SJCRH30 (cell line): ENCODE measurements at places on chromosomes 3 and 15.
A peak's percentile ranks its signal among the peaks of the same experiment; 100 is the strongest.

GRCh38 chr3:10950476-10951294 lies 41.9 kb upstream of the SLC6A1 start:
- DNase-seq, result peak; percentile 41

DNA sequence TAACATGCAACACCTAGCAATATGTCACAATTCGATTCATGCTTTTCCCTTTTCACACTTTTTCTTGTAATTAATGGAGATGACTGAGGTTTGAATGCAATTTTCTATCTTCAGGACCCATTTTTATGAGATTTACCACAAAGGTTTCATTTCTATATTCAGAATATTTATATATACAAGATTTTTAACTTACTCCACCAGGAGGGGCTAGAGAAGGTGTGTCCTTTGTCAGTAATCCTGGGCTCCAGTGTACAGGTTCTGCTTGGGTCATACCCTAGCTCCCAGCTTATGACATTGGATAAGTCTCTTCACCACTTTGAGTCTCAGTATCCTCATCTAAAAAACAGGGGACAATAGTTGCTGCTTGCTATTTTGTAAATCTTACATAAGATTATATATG lies 95.7 kb upstream of the SLC24A5 start:
- DNase-seq, result no peak

GRCh38 chr3:77726517-77726916 lies 686.6 kb downstream of the ROBO2 start:
- DNase-seq, result no peak

GRCh38 chr3:173938159-173938558 lies 540.6 kb downstream of the NLGN1 start:
- DNase-seq, result no peak

- DNase-seq, result no peak
These were observed 422.1 kb downstream of the GRM7 start for GRCh38 chr3:7282988-7283387.

- peak; percentile 10 for DNase-seq
These were observed 26.7 kb downstream of the SLC2A2 start for GRCh38 chr3:170999737-171000242.

DNA sequence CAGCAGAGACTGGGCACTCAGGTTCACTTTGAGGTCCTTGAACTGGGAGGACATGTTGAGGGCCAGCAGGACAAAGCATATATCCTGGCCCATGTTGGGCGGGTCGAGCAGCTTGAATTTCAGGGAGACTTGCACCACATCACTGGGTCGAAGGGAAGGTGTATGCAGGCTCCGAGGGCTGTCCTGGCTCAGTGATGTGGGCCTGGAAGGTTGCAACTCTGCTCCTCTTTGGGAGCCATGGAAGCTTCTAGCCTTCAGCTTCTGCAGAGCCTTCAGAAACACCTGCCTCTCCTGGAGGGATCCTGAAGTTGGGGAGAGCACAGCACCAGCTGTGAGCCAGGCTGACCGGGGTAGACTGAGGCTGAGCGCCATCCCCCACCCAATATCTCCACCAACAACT lies 14.7 kb upstream of the EPB42 start:
- no peak for DNase-seq

DNA sequence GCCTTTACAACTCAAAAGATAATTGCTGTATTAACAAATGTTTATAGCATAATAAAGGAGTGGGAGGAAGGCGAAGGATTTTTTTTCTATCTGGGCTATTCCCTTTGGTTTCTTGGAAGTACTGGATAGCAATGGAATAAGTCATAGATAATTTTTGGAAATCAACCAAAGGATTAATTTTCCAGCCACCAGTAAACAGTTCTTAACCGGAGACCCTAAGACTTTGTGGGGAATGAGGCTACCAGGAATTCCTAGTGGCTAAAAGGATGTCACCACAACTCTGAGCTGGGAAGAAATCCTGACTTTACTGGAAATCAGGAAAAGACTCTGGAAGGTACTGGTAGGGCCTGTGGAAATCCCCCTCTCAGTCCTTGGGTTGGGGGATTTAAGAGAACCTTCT lies 138.4 kb upstream of the RARB start:
- no peak for DNase-seq

DNA sequence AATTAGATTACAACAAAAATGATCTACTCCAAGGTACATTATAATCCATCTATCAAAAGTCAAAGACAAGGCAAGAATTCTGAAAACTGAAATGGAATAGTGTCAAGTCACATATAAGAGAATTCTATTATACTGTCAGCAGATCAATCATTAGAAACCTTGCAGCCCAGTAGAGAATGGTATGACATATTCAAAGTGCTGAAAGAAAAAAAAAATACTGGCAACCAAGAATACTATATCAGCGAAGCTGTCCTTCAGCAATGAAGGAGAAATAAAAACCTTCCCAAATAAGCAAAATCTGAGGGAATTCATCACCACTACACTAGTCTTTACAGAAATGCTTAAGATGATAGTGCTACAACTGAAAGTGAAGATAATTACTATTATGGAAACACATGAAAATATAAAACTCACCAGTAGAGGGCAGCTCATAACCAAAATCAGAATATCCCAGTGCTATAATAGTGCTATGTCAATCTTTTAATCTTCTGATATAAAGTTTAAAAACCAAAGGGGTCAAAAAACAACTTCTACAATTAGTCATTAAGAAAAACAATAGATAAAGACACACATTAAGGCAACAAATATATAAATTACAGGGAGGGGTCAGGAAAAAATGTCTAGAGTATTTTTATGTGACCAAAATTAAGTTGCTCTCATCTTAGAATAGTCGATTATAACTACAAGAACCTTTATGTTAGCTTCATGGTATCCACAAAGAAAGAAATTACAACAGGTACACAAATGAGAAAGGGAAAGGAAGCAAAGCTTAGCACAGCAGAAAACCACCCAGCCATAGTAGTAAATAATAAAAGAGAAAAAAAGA lies 190.7 kb upstream of the CNTN6 start:
- DNase-seq, result peak; percentile 30

- no peak for DNase-seq
These were observed 671 bp upstream of the SEMA3B start for GRCh38 chr3:50268276-50268675.

- DNase-seq, result no peak
These were observed 4.2 kb downstream of the SPG21 start for GRCh38 chr15:64985366-64986033.

GRCh38 chr3:32457971-32458471 lies 44.6 kb downstream of the CMTM6 start:
- DNase-seq, result no peak

- no peak for DNase-seq
These were observed 74.9 kb downstream of the CEMIP start for GRCh38 chr15:80854104-80854503.

GRCh38 chr3:127085576-127085975 lies 102.7 kb downstream of the PLXNA1 start:
- DNase-seq, result no peak

- no peak for DNase-seq
These were observed 278.0 kb upstream of the TRIM42 start for GRCh38 chr3:140399871-140400270.

DNA sequence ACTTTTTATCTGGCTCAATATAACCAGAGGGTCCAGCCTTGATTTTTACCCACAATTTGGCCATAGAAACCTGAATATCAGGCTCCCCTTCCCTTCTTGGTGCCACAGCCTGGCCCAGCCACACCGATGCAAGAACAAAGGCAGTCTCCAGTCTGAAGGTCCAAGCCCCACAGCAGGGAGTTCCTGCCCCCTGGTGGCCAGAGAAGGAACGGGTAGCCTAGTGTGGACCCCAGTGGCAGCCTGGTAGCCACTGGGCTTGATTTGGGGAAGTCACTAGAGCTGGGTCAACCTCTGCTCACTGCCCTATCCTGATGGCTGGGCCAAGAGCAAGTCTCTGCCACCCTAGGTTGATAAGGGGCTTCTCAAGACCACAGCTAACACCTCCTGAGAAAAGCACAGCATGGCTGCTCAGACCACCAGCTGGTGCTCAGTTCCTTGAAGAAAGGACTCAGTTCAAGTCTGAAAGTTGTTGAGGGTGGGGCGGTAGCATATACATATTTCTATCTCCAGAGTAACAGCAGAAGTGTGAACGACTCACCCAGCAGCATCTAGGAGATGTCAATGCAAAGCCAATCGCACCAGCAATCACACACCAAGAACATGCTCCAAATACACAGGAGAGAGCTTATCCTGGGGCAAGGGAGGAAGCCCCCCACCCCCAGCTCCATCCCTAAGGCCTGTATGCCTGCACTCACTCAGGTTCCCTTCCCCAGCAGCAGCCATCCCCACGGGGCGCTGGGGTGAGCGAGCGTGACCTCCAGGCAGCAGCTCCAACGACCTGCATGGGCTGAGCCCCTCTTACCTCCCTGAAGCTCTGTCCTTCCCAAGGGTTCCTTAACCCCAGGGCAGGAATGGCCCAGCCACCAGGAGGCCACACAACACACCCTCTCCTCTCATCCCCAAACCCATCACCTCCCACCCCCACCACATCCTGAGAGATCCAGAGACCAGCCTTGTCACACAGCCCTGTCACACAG lies 7.6 kb downstream of the PFKFB4 start:
- peak; percentile 78 for DNase-seq

DNA sequence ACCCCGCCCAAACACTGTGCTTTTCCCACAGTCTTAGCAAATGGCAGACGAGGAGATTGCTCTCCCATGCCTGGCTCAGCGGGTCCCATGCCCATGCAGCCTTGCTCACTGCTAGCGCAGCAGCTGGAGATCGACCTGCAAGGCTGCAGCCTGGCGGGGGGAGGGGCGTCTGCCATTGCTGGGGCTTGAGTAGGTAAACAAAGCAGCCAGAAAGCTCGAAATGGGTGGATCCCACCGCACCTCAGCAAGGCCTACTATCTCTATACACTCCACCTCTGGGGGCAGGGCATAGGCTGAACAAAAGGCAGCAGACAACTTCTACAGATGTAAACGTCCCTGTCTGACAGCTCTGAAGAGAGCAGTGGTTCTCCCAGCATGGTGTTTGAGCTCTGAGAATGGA lies 27.2 kb upstream of the WDR5B start:
- no peak for DNase-seq

GRCh38 chr3:16841041-16841753 lies 43.6 kb upstream of the PLCL2 start:
- DNase-seq, result no peak

DNA sequence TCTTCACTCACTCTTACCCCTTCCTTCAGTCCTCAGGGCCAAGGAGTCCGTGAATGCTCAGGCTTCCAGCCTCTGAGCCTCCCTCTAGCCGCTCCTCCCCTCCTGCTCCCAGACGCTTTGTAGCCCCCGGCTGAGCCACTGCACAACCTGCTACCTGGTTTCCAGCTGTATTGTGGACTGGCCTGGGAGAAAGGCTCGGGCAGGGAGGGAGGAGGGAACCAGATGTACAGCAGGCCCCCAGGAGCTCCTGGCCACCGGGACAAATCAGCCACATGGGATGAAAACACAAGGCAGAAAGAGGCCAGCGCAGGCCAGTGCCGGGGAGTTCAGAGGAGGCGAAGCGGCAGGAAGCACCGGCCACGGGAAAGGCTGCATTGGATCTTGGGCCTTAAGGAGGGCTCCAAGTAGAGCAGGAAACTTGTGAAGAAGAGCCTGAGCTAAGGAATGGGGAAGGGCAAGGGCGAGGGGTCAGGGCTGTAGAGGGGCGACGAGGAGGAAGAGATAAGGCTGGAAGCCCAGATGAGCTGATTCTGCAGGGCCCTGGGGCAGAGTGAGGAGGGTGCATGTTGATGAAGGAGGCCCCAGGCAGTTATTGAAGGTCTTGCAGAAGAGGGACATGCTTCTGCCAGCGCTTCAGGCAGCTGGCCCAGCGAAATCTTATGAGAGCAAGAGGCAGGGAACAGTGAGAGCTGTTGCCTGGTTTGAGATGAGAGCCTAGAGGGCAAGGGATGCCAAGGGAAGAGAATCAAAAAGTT lies 14.3 kb downstream of the CPN2 start:
- no peak for DNase-seq

DNA sequence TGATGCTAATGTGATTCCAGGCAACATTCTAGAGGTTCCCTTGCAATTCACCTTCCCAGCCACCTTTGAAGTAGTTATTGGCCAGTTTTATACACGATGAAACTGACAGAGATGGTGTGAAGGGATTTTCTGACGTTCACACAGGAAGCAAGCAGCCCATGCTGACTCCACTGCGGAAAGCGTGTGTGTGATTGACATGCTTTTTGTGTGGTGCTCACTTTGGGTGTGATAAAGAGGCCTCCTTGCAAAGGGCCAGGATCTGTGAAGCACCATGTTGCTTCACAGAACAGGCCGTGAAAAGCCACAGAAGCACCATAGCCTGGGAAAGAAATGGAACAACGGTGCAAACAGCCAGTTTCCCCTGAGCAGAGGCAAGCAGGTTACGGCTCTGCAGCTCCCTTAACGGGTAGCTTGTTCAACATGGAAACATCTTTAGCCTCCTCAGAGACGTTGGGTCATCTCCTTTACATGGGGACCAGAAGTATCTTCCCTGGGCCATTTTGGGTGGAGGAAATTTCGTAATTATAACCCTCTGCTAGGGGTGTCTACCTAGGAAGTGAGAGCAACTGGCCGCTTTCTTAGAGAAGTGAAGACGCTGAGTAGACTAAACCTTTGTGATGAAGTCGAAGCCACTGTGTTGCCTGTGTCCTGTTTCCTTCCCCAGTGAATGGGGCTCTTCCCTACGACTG lies 108.5 kb downstream of the APBA2 start:
- no peak for DNase-seq

- no peak for DNase-seq
These were observed 27.2 kb downstream of the IQSEC1 start for GRCh38 chr3:13045904-13046568.

GRCh38 chr3:103380391-103380790 lies 945.6 kb downstream of the ZPLD1 start:
- no peak for DNase-seq

DNA sequence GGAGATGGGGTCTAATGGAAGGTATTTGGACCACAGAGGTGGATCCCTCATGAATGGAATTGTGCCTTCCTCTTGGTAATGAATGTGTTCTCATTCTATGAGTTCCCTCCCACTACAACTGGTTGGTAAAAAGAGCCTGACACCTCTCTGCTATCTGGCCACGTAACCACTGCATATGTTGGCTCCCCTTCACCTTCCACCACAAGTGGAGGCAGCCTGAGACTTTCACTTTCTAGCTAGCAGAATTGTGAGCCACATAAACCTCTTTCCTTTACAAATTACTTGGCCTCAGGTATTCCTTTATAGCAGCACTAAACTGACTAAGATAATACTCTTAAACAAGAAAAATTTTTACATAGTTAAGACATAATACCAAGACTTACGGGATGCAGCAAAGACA lies 155.3 kb downstream of the NR1I2 start:
- DNase-seq, result no peak

- DNase-seq, result no peak
These were observed 3.1 kb downstream of the FOXL2NB start for GRCh38 chr3:138950006-138950644.

- peak; percentile 85 for DNase-seq
These were observed 82.6 kb upstream of the GCNT3 start for GRCh38 chr15:59528961-59529402.
